ENCODE measurements at places on chromosomes 2 and 18.

DNA sequence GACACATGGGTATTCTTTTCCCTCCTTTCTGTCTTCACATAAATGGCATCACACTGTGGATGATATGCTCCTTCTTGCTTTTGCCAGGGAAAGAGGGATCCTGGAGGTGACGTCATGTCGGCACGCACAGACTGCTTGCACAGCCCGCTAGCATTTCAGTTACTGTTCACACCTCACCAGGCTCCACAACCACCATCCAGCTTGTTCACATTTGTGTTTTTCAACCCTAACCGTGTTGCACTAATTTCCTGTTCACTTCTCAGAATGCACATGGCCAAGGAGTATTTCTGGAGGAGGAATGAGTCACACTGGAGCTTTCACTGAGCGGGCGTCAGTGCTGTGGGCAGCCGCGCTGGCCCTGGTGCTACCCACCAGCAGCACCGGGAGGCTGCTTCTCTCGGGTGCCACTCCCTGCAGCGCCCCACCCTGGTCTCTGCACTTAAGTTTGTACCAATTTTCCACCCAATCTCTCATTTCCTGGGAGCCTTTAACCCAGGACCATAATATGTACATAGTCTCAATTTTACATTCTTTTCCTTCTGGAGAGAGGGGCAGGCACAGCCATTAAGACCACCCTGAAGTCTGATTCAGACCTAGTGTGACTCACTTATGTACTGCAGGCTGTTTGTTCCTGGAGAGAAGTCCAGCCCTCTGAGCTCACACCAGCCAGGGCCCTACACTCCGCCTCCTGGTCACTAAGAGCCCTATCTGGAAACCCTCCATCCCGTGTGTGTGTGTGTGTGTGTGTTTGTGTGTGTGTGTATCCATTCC lies 65.1 kb downstream of the MBP start:
- DNase-seq = peak; percentile 76

DNA sequence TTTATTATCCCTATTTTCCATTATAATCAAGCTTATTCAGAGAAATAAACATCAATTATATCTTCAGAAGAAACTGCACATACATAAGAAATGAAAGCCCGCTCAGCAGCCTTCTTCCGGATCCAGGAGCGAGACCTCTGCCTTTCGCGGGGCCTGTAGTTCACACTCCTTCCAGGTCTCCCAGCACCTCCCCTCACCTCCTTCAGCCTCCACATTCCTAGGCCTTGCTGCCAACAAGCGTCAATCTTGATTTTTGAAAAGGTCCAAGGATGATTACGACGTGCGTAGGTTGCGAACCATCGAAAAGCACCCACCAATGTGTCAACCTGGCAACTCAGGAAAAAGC lies 355 bp upstream of the KIDINS220 start:
- no peak for DNase-seq

DNA sequence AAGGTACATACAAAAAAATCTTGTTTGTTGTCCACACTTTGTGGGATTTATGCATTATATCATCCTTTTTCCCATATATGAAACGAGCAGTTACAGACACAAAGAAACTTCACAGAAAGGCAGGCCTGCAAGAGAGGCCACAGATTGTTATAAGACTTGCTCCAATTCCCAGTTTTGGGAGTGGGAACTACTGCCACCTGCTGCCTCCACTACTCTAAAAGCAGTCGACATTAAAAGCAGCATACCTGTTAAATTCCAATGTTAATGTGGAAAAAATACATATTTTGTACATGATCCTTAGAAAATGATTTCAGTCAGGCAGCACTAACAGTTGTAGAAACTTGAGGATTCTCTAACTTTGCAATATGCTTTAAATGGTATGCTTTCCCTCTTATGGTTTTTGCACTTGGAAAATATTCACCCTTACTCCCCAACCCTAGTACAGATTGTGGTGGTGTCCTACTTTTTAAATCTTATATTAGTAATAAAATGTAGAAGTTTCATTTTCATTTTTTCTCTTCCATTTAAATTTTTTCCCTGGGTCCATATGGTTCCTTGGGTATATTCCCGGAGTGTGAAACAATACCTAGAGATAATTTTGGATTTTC lies 37.9 kb downstream of the SLC38A11 start:
- no peak for DNase-seq

DNA sequence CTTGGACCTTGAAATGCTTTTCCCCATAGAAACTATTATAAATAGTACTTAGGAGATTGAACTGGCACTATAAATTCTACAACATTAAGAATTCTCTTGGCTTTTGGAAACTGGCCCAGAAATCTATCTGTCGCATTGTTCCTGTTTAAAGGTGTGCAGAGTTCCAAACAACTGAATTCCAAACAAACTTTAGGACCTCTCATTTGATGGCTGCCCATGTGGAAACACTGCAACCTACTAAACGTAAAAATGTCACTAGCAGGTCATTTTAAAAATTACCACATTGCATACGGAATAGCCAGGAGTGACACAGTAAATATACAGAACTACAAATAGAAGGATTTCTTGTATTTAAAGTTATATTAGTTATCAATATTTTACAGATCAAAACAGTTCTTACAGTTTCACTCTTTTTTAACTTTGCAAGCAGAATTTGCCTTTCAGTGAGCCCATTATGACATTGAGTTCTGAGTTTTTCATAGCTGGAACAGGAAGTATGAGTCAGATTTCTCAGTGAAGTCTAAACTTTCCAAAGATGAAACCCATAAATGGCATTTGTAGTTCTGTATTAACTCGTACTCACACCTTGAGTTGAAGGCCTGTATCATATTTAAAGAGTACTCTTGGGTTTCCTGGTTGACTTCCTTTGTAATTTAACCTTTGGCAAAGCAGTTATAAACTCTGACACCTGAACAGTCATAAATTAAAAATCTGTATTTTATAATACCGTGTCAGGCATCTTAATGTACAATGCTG lies 142.3 kb upstream of the BOD1L2 start:
- no peak for DNase-seq

DNA sequence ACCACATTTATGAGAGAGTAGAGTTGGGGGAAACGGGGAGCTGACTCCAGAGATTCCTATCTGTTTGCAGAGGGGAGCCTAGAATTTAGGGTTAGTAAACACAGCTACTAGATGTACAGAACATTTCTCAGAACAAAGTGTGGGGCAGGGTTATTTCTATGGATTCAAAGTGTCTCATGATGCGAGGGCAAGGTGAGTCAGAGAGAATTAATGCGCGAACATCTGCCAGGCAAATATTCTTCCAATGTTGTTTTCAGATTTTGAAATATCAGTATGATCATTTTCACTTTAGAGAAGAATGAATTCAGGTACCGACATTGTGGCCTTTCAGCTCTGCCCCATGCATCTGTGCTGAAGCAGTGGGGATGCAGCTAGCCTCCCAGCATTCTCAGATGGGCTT lies 2.0 kb upstream of the DSEL start:
- no peak for DNase-seq

DNA sequence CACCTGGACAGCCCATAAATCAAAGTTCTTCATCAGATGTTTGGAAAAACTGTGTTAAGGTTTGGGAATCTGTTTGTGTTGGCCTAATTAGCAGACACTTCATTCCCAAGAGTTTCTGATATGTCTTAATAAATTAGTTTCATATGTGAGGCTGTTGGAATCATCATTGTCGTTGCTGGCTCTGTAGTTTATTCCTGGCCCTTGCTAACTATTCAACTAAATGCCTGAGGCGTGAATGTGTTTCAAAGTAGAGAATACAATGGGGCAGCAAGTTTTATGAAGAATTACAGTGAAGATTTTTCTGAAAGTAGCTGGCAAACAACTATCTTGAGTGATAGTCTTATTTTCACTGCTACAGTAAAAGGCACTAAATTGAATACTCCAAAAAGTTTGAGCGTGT lies 141.1 kb downstream of the PARD3B start:
- no peak for DNase-seq

GRCh38 chr2:167681234-167682015 lies 566.0 kb downstream of the STK39 start:
- DNase-seq = no peak

DNA sequence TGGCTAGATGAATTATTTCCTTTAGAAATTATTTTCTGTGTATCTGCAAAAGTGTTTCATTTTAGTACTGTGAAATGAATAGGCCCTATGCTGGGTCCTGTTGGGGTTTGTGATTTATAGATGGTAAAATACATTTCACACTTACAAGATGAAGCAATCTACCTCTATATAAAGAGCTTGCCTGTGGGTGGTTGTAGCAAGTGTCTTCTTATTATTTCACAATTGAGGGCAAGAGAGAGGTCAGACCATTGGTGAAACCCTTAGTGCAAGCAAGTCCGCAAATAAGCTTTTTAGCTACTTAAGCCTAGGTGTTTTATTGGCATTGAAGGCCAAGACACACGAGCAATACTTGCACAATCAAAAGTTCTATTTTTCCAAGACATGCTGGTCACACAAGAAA lies 153.1 kb downstream of the FMNL2 start:
- no peak for DNase-seq

GRCh38 chr2:182499706-182500470 lies 73.1 kb upstream of the PDE1A start:
- DNase-seq = no peak

GRCh38 chr2:195700480-195700879 lies 43.5 kb downstream of the SLC39A10 start:
- DNase-seq = no peak

DNA sequence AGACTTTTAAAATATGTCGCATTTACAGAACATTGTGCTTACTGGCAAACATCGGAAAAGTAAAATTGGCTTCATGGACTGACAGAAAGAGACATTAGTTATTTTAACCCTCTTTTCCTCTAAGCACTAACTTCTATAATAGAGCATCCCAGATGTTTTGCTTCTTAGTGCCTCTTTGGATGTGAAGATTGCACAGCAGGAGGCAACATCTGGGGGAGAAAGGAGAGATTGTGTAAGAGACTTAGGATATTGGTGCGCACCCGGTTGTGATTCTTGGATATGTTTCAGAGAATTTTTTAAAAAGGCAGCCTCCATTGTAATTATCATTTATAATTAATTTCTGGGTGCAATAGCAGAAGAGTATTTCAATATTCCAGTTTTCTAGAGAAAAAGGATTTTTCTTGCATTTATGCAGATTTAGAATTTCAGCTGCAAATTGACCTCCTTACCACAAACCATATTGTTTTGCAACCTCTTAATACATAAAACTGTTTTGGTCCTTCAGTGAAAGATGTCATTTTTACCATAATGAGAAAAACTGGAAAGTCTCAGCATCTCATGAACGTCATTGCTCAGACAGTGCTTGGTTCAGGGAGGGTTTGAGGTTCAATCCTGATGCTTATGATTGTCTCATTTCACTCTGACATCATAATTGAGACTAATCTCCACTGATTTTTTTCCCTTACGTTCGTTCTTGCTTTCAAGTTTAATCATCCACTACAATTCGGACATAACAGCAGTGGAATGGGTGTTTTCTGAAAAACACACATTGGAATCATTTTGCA lies 404.3 kb downstream of the ZNF521 start:
- DNase-seq = no peak

Data from activated CD4-positive, alpha-beta T cell treated with anti-CD3 and anti-CD28 coated beads for 48 hours (primary cell).